ENCODE measurements at places on chromosomes 12 and 14.

DNA sequence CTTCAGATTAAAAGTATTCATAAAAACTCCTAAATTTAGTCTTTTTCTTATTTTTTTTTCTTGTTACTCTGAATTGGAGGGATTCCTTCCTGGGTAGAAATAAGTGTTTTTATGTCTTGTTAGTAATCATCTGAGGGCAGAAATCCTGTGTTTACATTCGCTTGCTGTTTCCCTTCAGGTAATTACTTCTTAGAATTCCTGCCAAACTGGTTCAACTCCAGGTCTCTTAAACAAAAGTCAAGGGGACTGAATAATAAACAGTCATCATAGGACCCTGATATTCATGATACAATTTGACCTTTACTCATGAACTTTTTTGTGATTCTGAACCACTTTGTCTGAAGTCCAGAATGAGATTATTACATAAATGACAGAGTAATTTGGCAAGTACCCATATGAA, 843.9 kb downstream of the FLRT2 start:
- no peak for DNase-seq

- no peak for DNase-seq
Measured at GRCh38 chr12:2776129-2776806, 18.5 kb upstream of the FKBP4 start.

- DNase-seq = no peak
Measured at GRCh38 chr12:70185301-70185700, 57.9 kb upstream of the CNOT2 start.

DNA sequence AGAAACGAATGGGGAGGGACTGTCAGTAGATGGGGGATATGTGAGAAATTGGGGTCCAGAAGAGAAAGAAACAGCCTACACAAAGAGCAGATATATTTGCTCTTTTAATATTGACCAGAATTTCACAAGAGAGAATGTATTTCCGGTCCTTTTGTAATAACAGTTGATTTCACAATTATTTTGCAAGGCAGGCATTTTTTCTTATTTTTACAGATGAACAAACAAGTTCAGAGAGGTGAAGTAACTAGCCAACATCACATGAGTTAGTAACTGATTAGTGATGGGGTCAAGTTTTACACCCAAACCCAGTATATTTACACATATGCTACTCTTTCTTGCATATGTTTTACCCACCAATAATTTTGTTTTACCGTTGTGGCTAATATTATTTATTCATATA, 188.2 kb downstream of the NAV3 start:
- DNase-seq = no peak

GRCh38 chr14:61513986-61514830, 181.1 kb upstream of the HIF1A start:
- DNase-seq = no peak
